ENCODE measurements at places on chromosomes 3 and 15.
A peak's percentile ranks its signal among the peaks of the same experiment; 100 is the strongest.

- H3K27me3 ChIP-seq = no peaks in the 10 kb centered on the region
- no peaks in the 10 kb centered on the region for H3K36me3 ChIP-seq
- H3K27ac ChIP-seq = no peak overlapping the region
- H3K4me3 ChIP-seq = no peak overlapping the region
Observed at GRCh38 chr3:23864931-23865330, 51.9 kb downstream of the NKIRAS1 start.

GRCh38 chr3:112751564-112752512 is 94.8 kb downstream of the CD200R1L start:
- no peaks in the 10 kb centered on the region for H3K4me1 ChIP-seq
- H3K27me3 ChIP-seq = no peaks in the 10 kb centered on the region
- no peaks in the 10 kb centered on the region for H3K36me3 ChIP-seq

DNA sequence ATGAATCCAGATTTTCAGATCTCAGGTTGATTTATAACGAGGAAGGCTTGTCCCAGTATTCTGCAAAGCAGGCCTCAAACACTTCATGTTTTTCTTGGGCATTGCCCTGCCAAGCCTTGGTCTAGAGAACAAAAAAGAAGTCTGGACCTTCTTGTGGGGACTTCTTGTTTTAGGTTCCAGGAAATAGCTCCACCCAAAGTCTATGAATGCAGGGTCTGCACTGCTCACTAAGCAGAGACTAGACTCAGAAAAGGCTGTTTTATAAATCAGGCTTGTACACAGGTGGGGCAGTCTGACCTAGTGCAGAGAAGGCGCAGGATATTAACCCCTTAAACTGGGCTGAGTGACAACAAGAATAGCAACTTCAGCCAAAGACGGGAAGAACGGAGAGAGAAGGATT is 44.3 kb downstream of the GLB1 start:
- peaks cover 56% of the 10 kb centered on the region for H3K4me1 ChIP-seq
- H3K4me3 ChIP-seq = no peak overlapping the region

DNA sequence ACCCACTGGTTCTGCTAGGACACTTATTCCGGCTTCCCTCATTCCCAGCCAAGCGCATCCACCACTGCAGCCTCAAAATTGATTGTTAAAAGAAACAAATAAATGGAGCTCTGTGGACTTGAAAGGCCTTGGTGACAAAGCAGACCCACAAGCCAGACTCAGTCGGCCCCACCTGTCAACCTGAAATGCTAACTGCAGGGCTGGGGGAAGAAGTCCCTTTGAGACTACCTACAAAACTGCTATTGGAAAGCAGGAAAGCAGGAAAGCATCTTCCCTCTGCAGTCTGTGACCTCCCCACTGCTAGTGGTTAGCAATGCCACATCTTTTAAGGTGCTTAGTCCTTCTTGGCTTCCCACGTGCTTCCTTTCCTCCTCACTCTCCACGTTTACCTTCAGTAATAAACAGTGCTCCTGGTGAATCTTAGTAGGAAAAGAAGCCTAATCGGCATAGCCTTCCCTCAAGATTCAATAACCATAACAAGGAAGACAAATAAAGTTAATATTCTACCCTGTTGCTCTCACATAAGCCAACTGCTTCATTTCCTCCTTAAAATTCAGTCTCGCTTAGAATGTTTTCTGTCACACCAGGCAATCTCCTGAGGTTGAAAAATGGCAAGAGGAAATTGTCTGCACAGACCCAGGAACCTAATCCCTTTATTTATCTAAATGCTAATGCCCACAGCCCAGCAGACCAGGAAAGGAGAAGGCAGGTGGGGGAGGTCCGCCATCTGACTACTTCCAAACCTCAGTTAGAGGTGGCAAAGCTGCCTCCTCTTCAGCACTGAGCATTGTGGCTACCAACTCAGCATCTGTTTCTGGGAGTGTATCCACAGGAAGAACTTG is 296.2 kb downstream of the NEK10 start:
- no peak overlapping the region for H3K27ac ChIP-seq
- no peak overlapping the region for H3K4me3 ChIP-seq
- H3K36me3 ChIP-seq = no peaks in the 10 kb centered on the region

DNA sequence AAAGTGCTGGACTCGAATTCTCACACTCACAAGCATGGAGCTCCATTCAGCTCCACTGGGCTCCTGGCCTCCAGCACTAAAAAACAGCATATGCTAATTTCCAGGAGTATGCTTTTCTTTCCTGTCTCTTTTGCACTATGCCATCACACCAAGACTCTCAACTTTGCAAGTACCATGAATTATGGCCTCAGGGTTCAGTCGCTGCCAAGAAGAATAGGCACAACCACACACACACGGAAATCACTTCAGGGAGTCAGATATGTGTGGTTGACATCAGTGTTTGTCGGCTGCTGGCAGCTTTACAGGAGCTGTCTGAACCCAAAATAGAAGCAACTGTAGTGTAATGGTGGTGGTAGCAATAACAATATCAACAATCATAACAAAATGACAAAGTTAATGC is 305.0 kb upstream of the SLCO3A1 start:
- no peak overlapping the region for H3K27ac ChIP-seq
- no peak overlapping the region for H3K4me3 ChIP-seq
- no peak for DNase-seq

DNA sequence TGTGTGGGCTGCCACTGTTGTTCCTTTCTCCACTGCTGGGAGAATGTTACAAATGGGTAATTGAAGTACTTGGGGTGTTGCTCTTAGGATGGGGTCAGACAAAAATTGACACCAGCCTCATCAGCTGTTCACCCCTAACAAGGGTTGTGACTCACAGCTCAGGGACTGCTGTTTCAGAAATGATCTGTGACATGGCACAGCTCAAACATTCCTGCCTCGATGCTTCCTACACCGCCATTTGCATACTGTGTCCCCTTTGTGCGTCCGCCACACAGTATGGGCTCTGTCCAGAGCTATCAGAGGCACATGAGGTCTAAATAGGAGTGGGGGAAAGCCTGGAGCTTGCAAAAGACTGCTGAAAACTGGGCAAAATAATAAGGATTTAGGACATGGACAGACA is 43.9 kb downstream of the CCNL1 start:
- H3K27me3 ChIP-seq = no peaks in the 10 kb centered on the region
- H3K4me1 ChIP-seq = no peaks in the 10 kb centered on the region
- no peak for DNase-seq
- no peak overlapping the region for H3K27ac ChIP-seq
- H3K36me3 ChIP-seq = no peaks in the 10 kb centered on the region
- no peak overlapping the region for H3K4me3 ChIP-seq

GRCh38 chr15:88394553-88395145 is 72.5 kb downstream of the MRPL46 start:
- DNase-seq = no peak
- H3K4me3 ChIP-seq = no peak overlapping the region
- no peaks in the 10 kb centered on the region for H3K36me3 ChIP-seq
- no peaks in the 10 kb centered on the region for H3K27me3 ChIP-seq
- no peaks in the 10 kb centered on the region for H3K4me1 ChIP-seq

DNA sequence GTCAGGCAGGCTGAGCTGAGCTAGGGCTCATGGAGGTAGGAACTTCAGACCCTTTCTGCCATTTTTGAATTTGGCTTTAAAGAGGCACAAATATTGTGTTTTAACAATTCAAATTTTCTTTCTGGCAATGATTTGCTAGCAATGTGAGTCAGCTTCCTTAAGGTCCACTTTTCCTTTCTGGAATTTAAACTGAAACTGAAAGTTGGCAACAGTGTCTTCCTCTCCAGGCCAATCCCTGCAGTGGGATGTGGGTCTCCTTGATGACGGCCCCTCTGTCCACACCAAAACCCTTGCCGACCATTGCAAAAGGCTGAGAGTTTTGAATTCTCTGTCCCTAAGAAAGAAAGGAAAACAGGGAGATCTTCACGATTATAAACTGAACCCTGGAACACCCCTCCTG is 27.1 kb downstream of the RPSA start:
- H3K4me3 ChIP-seq = no peak overlapping the region
- H3K27ac ChIP-seq = peak overlapping the region; percentile 25
- H3K27me3 ChIP-seq = no peaks in the 10 kb centered on the region
- H3K36me3 ChIP-seq = no peaks in the 10 kb centered on the region
- DNase-seq = no peak
- H3K4me1 ChIP-seq = peaks cover 13% of the 10 kb centered on the region

- no peaks in the 10 kb centered on the region for H3K27me3 ChIP-seq
- H3K4me1 ChIP-seq = no peaks in the 10 kb centered on the region
- H3K36me3 ChIP-seq = no peaks in the 10 kb centered on the region
- H3K27ac ChIP-seq = no peak overlapping the region
- H3K4me3 ChIP-seq = no peak overlapping the region
Observed at GRCh38 chr3:171415070-171415469, 45.1 kb downstream of the TNIK start.

- no peak overlapping the region for H3K4me3 ChIP-seq
- H3K4me1 ChIP-seq = no peaks in the 10 kb centered on the region
- DNase-seq = no peak
- no peak overlapping the region for H3K27ac ChIP-seq
Observed at GRCh38 chr3:28569357-28569756, 220.7 kb upstream of the AZI2 start.

DNA sequence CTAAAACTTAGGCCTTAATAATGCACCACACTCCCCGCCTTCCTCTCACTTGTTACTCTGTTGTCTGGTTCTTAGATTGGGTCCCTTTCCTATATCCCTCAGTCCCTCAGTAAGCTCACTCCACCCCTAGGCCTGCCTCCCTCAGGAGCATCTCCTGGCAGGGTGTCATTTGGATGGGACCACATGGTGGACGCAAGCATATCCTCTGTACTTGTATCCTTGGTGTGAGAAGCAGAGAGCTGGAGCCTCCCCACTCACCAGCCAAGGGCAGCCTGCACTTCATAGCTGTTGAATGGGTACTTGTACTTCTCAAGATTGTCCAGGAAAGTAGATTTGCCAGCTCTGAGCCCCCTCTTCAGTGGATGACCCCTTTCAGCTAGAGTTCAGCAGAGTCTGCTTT is 11.6 kb downstream of the SEC61A1 start:
- no peak for DNase-seq
- H3K27ac ChIP-seq = no peak overlapping the region
- H3K4me1 ChIP-seq = no peaks in the 10 kb centered on the region
- no peak overlapping the region for H3K4me3 ChIP-seq
- peaks cover 100% of the 10 kb centered on the region for H3K36me3 ChIP-seq

DNA sequence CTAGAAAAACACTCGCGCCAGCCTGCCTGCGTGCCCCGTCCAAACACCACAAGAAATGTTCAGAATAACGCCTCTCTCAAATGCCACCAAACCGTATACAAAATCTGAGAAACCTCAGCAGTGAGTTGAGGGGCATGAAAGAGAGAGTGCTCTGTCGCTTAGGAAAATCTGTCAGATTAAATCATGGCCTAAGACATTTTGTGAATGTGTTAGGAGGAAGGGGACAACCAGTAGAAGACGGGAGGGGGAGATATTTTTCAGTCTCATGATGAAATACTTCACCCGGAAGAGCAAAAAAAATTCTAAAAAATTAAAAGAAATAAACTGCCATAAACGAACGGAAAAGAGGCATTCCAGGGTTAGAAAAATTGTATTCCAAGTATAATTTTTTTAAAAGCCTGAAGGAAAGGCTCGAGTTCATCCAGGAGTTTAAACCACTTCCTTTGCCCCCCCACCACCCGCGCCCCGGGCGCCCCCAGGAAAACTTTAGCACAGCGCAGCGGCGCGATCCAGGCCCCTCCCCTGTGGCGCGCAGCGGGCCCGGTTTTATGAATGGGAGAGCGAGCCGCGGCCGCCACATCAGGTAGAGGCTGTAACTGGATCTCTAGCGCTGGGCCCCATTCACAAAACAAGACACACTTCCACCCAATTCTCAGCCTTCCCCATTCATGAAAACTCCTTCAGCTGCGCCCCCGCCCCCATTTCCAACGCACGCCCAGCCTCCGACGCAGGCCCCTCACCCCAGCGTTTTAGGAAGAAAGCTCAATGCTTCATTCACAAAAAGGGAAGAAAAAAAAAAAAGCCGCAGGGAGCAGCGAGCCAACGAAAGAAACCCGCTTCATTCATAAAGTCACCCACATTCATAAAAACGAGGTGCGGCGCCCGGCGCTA is 1.4 kb downstream of the ETV5 start:
- H3K4me1 ChIP-seq = peaks cover 44% of the 10 kb centered on the region
- H3K36me3 ChIP-seq = no peaks in the 10 kb centered on the region
- DNase-seq = peak; percentile 90

DNA sequence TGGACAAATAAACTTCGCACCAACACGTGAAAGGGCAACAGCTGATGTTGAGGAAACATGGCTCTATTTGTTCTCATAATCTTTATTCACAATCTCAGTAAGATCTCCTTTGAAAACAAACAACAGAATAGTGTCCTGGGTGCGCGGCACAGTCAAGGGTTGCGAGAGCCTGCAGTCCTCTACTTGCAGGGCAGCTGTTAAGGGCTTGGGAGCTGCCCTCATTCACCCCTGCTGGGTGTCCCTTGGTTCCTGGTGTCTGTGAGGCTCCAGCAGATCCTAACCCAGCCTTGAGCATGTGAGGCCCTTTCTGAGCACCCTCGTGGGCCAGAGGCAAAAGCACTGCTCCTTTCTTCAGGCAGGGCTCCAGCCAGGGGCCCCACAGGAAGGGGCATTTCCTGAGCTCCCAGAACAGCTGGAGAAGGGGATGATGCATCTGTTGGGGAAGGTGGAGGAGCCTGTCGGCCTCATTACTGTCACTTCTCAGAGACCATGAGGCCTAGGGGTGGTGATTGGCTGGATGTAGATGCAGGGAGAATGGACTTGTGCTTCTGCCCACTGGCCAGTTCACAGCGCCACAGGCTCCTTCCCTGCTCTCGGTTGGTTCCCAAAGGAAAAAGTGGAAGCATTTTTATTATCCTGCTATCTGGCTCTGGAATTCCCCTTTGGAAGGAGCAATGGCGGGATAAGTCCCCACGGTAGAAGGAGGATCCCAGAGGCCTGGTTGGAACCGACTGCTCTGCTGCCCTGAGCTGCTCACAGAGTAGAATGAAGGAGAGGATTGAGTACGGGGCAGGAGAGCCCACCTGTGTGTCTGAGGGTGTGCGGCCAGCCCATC is 51.9 kb upstream of the KLF13 start:
- peaks cover 38% of the 10 kb centered on the region for H3K4me1 ChIP-seq
- H3K36me3 ChIP-seq = no peaks in the 10 kb centered on the region
- no peak overlapping the region for H3K27ac ChIP-seq
- H3K4me3 ChIP-seq = no peak overlapping the region

DNA sequence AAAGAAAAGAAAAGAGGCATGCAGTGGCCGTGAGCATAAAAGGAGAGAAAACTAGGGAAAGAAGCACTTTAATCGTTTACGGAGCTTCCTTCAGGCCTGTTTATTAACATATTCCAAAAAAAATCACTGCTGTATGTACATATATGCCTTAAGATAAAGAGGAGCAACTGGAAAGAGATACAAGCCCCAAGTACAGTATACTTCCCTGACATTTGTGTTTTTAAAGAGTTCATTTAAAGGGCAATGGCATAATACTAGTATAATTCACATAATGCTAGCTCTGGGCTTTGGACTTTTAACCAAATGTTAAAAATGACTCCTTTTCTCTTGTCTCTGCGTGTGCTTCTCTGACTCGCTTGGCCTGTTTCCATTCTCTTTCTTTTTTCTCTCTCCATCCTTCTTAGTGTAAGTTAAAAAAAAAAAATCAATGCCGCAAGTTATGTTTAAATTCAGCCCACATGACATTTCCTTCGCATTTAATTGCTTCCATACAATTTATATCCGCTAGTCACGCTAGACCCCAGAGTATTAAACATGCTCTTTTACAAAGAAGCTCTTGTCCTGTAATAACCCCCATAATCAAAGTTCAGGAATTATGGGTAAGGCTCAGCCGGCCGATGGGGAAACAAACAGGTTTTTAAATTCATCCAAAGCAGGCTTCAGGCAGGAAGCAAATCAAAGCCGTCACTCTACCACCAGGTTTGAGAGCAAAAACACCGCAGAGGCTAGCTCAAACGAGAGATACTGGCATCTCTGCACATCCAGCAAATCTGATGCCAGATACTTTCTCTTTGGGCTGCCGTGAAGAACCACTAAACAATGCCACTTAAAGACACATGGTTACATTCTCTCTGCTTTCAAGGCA is 19.4 kb downstream of the WWTR1 start:
- H3K36me3 ChIP-seq = no peaks in the 10 kb centered on the region
- H3K4me3 ChIP-seq = no peak overlapping the region
- no peaks in the 10 kb centered on the region for H3K4me1 ChIP-seq
- H3K27me3 ChIP-seq = peaks cover 19% of the 10 kb centered on the region
